Stimulated activated CD8-positive, alpha-beta memory T cell treated with anti-CD3 and anti-CD28 coated beads, Interleukin-15, amount 100 ng/mL, for 1 hour (primary cell): ENCODE measurements at places on chromosomes 12 and 14.

DNA sequence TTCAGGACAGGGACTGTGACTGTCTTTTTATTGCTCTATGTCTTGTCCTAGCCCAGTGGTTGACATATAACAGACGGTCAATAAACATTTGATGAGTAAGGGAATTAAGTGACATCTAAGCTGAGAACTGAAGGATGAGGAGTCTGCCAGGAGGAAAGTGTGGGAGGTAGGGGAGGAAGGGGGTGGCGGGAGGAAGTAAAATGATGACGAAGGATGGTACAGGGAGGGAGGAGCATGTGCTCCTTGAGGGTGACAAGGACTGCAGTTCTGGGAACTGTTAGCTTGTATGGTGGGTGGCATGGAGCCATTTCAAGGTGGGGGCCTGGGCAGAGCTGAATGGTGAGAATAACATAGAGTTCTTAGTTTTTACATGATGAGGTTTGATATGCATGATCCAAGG is 64.4 kb downstream of the RGS6 start:
- DNase-seq: no peak

DNA sequence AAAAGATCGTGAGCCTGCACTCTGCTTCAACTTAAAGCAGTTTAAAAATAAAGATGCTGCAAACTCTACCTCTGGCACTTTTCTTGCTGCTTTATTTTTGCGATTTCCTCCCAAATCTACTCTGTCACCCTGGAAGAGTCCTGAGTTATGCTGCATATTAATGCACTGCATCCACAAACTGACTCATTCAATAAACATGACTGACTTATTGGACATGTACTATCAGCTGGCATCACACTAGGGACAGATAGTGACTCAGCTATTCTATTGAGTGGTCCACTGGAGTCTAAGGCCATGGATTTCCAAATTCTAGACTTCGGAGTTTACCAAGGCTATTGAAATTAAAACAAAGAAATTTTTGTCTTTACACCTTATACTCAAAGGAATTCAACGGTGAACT is 90.7 kb upstream of the PTPRR start:
- DNase-seq: no peak

DNA sequence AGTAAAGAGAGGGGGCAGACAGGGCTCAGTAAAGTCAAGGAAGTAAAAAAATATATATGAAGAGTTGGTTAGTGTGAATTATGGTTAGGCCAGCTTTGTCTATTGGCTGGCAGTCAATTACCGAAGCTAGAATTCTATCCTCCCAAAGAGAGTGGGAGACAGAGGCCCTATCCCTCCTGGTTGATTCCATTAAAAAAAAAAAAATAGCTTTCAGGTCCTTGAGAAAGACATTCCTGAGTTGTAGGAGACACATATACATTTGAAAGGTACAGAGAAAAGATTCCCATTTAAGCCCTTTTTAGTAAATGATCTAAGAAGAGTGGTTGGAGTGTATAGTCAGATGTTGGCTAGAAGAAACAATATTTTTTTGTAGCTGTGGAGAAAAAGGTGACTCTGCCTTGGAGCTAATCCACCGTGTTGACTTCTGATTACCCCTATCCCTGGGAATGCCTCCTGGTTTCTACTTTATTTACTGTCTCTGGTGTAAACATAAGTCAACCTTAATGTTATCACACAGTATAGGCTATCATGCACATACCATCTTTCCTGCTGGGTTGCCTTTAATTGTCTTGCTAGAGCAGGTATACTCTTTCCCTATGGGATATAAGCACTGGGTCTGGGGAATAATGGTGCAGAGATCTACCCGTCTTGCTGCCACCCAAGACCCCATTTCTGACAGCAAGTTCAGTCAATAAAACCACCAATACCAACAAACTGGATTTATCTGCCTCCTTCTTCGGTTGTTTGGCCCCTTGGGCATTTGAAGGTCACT is 859.9 kb upstream of the ATXN7L3B start:
- no peak for DNase-seq

- DNase-seq: no peak
Observed at GRCh38 chr14:39038542-39038941, 64.5 kb downstream of the SEC23A start.

DNA sequence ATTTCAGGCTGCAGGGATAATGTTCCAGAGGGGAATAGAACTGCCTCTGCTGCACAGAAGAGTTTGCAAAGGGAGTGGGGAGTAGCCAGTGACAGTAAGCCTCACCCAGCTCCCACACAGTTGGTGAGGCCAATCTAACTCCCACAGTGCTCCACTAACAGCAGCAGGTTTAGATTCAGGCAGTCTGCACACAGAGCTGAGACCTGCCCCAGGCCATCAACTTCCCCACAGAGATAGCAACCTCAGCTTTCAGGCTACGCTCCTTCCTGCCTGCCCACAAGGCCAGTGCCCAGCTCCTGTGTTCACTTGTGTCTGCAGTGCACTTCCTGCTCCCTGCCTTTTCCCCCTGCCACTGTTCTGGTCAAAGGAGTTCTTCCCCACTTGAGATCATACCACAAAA is 107.5 kb downstream of the TBC1D30 start:
- no peak for DNase-seq

DNA sequence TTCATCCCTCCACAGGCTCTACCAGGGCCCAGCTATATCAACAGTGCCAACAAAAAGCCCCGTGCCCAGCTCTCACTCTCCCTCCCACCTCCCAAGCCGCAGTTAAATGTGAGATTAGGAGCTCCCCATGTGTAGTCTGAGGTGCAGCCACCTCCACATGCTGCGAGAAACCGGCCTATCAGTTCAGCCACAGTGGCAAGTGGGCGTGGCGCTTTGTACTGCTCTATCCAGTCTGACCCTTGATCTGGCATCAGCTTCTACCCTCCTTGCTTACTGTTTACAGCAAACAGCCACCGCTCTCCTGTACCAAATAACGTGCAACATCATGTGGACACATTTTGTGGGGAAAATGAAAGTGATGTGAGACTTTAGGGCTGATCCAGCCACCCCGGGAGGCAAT is 1.7 kb downstream of the PLEK2 start:
- DNase-seq: no peak
